Activated T-cell treated with anti-CD3 and anti-CD28 coated beads, Interleukin-2, amount 50 U/mL, for 4 hours (primary cell): ENCODE measurements at places on chromosomes 12 and 14.

GRCh38 chr12:68350753-68351152, 18.6 kb upstream of the MDM1 start:
- no peak for DNase-seq

- DNase-seq = no peak
Measured at GRCh38 chr14:97246648-97247047, 449.5 kb downstream of the VRK1 start.

- DNase-seq = no peak
Measured at GRCh38 chr12:32777159-32777558, 21.5 kb upstream of the YARS2 start.

- DNase-seq = no peak
Measured at GRCh38 chr14:92033906-92034687, 5.8 kb downstream of the TRIP11 start.

DNA sequence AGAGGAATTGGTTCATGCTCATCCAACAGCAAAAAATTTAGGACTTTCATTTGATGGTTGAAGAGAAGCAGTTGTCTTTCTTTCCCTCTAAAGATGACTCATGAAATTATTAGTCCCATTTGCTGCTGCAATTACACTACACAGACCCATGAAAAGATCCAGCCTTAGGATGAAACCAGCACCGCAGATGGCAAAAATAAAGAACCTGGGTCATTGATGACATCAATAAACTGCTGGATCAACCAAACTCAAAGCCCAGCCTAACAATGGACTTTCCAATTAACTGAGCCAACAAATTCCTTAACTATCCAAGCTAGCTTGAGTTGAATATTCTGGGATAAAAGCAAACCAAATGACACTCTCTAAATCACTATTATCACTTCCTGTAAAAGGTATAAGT, 20.7 kb downstream of the DICER1 start:
- no peak for DNase-seq

DNA sequence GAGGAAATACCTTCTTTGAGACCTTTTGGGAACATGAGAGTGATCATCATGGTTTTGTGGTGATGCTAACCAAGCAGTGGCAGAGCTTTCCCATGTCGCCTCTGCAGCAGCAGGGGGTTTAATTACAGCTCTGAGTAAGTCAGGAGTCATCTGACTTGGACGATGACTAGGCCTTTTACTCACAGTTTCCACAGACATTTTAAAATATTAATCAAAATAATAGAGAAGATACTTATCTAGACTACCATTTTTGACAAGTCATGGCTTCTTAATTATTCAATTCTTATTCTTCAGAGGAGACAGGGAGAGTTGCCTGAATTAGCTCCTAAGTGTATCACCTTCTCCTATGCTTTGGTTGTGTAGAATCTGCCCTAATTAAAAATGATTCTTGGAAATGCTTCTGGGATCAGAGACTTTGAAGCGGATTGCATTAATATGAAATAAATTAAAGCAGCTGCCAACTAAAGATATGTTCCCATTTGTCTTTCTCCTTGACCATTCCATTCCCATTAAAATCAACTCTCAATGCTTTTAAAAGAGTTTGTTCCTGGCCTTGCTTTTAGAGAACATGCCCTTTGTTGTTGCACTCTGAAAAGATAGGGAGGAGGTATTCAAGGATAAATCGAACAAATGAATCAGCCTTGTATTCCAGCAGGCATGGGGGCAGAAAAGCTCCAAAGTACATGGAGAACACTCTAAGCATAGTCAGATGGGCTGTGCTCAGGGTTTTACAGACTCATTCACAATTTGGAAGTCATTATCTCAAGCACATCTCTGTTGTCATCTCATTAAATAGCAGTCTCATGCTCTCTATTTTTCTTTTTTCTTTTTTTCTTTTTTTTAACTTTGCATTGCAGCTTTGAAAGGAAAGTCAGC, 7.7 kb upstream of the IFNG-AS1 start:
- no peak for DNase-seq

DNA sequence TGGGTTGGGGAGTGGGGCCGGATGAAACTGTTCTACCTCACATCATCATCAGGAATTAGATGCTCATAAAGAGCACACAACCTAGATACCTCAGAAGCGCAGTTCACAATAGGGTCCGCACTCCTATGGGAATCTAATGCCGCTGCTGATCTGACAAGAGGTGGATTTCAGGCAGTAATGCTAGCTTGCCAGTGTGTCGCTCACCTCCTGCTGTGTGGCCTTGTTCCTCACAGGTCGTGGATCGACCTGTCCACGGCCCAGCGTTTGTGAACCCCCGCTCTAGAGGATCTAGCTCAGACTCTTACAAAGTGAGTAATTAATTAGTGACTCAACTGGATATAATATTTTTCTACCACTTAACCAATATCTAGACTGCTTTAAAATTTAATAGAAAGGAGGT, 5.8 kb downstream of the PPP1R12A start:
- no peak for DNase-seq

DNA sequence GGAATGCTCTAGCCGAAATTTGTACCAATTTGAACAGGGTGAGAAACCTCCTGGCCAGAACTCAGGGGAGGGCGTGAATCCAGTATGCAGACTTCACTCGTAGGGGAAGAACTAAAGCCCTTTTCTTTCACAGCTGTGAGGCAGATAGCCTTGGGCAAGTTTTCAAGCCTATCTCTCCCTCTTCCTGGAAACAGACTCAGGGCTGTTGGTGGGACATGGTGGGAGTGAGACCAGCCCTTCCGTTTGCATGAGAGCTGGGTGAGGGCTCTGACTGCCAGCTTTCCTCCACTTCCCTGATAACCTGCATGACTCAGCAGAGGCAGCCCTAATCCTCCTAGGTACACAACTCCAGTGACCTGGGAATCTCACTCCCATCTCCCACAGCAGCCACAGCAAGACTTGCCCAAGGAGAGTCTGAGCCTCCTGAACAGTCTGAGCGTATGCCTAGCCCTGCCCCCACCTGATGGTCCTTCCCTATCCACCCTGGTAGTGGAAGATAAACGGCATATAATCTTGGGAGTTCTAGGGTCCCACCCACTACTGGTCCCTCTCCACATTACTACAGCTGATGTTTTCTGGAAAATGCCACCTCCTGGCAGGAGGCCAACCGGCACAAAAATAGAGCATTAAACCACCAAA, 170.1 kb upstream of the AMIGO2 start:
- no peak for DNase-seq

DNA sequence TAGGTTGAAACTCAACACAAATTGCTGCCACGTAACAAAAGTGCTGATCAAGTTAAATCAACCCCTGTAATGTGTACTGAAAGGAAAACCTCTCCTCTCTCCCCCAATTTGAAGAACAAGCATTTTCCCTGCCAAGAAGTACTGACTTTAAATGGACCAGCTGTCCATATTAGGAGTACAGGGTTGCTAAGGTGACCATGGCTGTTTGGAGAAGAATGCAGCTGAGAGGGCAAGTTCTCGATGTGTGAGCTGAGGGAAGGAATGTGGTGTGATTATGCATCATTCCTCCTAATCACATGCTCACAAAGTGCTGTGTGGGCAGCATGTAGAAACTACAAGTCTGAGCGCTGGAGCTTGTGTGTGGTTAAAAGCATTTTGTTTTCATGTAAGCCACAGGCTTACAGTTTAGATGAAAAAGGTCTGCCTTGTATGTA, 50.9 kb upstream of the CCT2 start:
- DNase-seq = no peak

- no peak for DNase-seq
Measured at GRCh38 chr14:22163051-22163450, 426.0 kb downstream of the DAD1 start.

DNA sequence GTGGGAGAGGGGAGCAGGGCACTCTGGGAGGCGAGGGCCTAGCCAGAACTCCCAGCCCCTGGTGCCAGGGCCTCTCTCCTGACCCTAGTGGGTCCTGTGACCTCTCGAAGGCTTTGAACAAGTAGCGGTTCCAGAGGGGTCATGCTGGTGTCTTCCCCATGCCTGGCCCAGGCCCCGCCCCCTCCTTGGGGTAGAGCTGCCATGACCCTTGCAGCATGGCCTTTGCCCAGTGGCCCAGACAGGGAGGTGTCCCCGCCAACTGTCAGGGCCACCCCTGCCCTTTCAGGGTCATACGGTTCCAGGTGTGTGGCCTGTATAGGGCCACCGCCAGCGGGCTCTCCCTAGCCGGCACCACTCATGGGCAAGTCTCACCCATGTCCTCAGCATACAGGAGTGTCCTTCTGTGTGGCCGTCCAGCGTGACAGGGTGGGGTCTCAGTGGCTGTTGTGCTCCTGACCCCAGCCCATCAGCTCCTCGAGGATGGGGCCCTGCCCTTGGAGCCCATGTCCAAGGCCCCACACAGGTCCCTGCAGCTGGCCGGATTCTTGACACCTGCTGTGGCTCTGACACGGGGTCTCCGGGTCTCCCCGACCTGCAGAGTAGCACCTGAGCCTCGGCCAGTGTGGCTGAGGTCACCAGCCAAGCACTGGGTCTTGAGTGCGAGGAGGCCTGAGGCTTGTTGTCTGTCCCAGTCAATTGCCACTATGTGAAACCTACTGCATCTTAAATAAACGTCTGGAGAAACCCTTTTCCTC, 34.6 kb downstream of the PACS2 start:
- DNase-seq = no peak

DNA sequence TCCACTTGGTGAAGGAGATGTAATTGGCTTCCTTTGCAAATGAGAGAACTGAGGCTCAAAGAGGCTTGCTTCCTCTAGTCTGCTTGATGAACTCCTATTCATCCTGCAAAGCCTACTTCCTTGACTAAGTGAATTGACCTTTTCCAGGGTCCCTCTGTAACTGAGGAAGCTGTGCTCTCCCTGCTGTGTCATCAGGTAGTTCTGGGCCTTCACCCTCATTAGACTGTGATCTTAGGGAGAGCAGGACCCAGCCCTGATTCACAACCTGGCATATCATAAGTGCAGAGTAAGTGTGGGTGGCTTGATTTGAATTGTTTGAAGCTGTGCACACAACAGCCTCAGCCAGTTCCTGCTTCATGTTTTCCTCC, 16.3 kb downstream of the ASB2 start:
- DNase-seq = no peak

DNA sequence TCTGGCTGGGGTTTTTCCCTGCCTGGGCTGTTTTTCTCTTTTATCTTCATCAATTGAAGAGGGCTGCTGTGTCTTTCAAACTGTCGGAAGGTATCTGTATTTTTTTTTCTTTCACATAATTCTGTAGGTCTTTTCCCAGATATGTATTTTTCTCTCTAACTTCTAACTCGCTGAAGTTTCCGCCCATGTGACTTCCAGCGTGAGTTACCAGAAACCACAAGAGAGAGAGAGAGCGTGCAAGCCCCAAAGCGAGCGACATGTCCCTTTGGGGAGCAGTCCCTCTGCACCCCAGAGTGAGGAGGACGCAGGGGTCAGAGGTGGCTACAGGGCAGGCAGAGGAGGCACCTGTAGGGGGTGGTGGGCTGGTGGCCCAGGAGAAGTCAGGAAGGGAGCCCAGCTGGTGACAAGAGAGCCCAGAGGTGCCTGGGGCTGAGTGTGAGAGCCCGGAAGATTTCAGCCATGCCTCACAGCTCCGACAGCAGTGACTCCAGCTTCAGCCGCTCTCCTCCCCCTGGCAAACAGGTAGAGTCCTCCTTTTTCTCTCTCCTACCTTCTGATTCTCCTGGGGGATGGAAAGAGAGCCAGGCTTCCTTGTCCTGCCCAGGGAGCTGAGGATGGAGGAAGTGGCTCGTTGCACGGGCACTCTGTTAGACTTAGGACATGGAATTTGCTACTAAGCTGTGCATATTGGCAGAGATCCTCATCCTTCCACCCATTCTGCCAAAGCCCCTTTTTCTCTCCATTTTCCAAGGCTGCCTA, at the start of gene BATF:
Gene BATF, plus strand, starts transcription at position 246 of the 759 bp plus-strand sequence. Its CDS starts 214 bp downstream, at position 460.
- DNase-seq = peak; percentile 76

DNA sequence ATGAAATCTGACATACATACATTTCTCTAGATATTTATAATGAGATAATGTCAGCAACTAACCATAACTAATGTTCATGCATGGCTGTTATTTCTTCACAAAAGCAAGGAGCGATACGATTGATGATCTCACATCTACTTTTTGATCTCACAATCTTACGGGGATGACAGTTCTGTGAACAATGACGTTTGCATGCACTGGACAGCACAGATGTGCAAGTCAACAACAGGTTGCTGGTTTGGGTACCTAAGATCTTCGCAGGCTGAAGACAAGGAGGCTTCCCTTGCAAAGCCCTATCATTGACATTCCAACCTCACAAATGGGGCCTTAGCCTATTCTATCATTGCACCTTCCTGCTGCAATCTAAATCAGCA, 53.6 kb downstream of the C12orf42 start:
- no peak for DNase-seq

DNA sequence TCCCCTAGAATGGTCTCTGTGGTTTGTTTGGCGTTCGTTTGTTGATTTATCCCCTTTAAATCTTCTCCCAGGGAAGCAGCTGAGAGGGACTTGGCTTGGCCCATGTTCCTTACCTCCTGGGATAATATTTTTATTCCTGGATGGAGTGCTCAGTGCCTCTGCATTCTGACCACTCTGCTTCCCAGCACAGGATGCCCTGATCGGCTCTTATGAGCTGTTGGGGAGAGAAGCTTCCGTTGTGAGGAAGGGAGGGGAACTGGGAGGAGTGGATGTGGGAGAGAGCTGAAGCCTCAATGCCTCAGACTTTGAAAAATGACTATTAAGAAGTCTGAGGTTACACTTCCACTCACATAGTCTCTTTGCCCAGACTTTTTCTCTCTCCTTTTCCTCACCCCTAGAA, 114.8 kb downstream of the SMOC1 start:
- DNase-seq = no peak

DNA sequence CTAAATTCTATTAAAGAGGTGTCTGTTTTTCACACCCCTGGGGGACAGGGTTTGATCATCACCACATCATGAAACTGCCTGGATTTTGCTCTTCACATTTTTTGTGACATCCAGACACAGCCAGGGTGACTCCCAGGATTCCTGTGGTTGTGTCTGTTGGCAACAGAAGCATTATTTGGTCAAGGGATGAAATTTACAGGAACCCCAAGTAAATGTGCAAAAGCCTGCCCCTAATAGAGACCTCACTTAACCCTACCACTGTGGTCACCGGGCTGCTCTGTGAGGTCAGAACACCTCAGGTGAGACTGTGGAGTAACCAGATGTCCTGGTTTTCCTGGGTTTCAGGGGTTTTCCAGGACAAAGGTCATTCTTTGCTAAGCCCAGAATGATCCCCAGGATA, 103.8 kb downstream of the DAD1 start:
- no peak for DNase-seq

DNA sequence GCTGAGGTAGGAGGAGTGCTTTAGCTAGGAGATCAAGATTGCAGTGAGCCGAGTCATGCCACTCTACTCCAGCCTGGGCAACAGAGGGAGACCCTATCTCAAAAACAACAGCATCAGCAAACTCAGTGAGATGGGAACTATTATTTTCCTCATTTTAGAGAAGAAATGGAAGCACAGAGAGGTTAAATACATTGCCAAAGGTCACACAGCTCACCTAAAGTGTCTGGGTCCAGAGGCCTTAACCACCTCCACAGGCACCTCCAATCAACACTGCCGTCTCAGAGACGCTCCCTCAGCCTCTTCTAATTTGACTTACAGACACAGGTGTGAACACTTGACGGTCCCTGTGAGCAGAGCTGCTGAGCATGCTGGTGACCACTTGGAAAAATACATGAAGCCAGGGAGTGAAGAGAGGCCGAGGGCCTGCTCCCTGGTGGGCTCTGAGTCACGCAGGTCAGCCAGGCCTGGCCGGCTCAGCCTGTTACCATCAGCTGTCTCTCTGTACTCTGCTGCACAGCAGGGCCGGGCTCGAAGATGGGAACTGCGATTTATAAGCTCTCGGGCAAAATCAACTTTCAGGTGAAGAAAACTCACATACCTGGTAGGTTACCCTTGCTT, 77.5 kb upstream of the RASSF3 start:
- no peak for DNase-seq

- DNase-seq = no peak
Measured at GRCh38 chr12:17511369-17511768, 578.6 kb downstream of the RERGL start.
